ENCODE measurements at places on chromosomes 3 and 15. TPM values are rescaled to one million over a fixed set of nuclear protein-coding genes. Genes with fewer than 3 reads are reported as not detected.

Gene USP19
- polyA plus RNA-seq = 23.3 TPM

Gene CCR5
- not detected for polyA plus RNA-seq

Gene ITIH4
- 1.1 TPM for polyA plus RNA-seq

Gene DUOXA1
- not detected for polyA plus RNA-seq

Gene GOLGA8O
- 0.19 TPM for polyA plus RNA-seq

Gene TMEM202
- polyA plus RNA-seq = not detected

Gene CTNNB1
- 414 TPM for polyA plus RNA-seq

Gene RAB6B
- polyA plus RNA-seq = 1.5 TPM

Gene TMEM44
- polyA plus RNA-seq = 10.8 TPM

Gene GREM1
- 489 TPM for polyA plus RNA-seq

Gene SPESP1
- polyA plus RNA-seq = 6.4 TPM

Gene GOLGA6A
- polyA plus RNA-seq = not detected

Gene SLC38A3
- not detected for polyA plus RNA-seq

Gene ACAP2
- 33.7 TPM for polyA plus RNA-seq

Gene PDZRN3
- 10.7 TPM for polyA plus RNA-seq

Gene CA12
- polyA plus RNA-seq = 42.3 TPM

GRCh38 chr3:29026286-29026685 is 254.6 kb upstream of the RBMS3 start:
- no peak for DNase-seq

- peak; percentile 100 for DNase-seq
These were observed 476.7 kb upstream of the CBLB start for GRCh38 chr3:106345353-106346027.

DNA sequence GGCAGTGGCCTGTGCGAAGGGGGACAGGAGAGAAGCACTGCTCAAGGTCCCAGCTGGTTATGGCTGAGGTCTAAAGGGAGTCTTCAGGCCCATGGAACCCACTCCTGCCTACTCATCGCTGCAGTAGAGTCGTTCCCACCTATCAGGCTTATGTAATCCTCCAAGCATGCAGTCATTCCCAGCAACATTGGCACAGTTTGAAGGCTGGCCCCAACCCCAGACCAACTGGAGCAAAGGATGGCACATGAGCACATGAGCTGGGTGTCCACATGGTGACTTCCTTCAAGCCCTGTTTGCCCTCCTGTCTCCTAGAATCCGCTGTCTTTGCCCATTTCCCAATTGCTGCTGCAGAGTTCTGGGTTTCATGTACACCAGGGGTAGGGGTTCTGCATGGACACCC is 60.5 kb upstream of the FGD5 start:
- no peak for DNase-seq

- DNase-seq = peak; percentile 90
These were observed at the start of gene NBEAL2 for GRCh38 chr3:46978985-46979944. TSS of gene NBEAL2 (plus strand) at chr3:46979666. CDS start at chr3:46979862, 196 bp downstream.

DNA sequence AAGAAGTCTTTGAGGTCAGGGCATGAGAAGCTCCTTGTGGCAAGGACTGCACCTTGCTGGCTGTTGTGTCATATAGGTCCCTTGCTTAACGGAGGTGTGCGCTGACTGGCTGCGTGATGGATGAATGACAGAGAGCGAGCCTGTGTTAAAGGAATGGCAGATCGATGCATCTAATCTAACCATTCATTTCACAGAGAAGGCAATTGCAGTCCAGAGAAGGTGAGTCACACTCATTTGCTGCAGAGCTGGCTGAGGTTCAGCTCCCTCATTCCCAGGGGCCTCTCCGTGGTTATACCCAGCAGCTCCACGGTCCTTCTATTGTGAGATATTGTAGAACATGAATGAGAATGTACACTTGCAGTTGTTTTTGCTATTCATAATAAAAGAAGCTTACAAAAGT is 289.3 kb downstream of the EPHB1 start:
- no peak for DNase-seq

DNA sequence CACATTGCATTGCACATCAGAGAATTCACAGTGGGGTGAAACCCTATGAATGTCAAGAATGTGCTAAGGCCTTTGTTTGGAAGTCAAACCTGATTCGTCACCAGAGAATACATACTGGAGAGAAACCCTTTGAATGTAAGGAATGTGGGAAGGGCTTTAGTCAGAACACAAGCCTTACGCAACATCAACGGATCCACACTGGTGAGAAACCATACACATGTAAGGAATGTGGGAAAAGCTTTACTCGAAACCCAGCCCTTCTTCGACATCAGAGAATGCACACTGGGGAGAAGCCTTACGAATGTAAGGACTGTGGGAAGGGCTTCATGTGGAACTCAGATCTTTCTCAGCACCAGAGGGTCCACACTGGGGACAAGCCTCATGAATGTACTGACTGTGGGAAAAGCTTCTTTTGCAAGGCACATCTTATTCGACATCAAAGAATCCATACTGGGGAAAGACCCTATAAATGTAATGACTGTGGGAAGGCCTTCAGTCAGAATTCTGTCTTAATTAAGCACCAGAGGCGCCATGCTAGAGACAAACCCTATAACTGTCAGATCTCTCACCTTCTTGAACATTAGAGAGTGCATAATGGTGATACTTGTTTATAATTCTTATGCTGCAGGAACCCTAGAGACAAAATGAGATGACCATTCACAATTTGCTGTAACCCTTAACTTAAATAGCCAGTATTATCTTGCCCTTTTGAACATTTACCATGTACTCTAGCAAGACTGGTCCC is 9.0 kb downstream of the ZNF662 start:
- no peak for DNase-seq

GRCh38 chr3:72615776-72616175 is 232.5 kb downstream of the SHQ1 start:
- DNase-seq = no peak

DNA sequence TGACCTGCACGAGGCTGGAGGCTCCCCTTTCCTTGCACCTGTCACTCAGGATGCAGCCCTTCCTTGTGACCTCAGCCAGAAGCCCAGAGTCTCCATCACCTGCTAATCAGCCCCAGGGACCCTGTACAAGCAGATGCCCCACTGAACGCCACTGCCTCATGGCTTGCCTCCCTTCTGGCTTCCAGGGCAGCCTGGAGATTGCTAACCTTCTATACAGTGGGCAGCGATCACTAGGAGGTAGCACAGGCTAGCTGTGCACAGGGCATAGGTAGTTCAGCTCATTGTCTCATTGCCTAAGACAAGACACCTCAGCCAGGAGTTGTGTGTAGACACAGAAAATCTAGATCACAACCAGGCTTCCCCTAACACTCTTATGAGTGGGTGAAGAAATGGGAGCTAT is 49.3 kb downstream of the SSUH2 start:
- DNase-seq = no peak

GRCh38 chr3:192514081-192514753 is 213.1 kb downstream of the FGF12 start:
- peak; percentile 38 for DNase-seq

- peak; percentile 53 for DNase-seq
These were observed 45.3 kb downstream of the OSTN start for GRCh38 chr3:191244242-191244867.

- DNase-seq = peak; percentile 45
These were observed 55.6 kb upstream of the CGNL1 start for GRCh38 chr15:57320631-57321220.

DNA sequence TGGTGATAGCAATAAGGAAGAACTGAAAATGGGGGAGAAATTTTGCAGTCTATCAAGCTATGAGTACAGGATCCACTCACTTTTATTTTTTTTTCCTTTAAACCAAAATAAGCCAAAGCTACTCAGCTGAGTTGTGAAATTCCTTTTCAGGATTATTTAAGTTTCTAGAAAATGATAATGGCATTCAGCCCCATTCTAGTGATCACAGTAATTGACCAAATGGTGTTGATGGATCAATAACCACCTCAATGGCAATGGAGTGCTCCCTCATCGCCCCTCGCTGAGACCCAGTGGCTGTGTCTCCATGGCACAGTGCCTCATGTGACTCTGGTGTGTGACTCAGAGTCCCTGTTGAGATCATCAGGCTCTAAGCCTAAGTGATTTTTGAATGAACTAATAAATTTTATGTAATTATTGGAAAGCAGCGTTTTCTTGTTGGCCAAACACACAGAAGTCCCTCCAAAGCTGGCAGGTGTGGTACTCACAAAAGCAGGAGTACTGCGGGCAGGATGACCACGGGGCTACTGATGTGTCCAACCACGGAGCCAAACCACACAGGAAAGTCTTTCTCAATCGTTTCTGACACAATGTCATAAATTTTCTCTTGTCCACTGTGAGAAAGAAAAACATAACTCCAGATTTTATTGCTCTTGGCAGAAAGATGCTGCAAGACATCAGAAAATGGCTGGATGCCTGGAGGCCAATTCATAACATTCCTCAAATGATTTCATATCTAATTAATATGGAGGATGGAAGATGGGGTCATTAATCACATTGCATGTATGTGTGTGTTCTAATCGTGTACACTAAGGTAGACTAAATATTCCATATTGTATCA is 14.4 kb upstream of the STARD5 start:
- DNase-seq = peak; percentile 96

- no peak for DNase-seq
These were observed 1.1 kb downstream of the CLCN2 start for GRCh38 chr3:184360070-184360928.

DNA sequence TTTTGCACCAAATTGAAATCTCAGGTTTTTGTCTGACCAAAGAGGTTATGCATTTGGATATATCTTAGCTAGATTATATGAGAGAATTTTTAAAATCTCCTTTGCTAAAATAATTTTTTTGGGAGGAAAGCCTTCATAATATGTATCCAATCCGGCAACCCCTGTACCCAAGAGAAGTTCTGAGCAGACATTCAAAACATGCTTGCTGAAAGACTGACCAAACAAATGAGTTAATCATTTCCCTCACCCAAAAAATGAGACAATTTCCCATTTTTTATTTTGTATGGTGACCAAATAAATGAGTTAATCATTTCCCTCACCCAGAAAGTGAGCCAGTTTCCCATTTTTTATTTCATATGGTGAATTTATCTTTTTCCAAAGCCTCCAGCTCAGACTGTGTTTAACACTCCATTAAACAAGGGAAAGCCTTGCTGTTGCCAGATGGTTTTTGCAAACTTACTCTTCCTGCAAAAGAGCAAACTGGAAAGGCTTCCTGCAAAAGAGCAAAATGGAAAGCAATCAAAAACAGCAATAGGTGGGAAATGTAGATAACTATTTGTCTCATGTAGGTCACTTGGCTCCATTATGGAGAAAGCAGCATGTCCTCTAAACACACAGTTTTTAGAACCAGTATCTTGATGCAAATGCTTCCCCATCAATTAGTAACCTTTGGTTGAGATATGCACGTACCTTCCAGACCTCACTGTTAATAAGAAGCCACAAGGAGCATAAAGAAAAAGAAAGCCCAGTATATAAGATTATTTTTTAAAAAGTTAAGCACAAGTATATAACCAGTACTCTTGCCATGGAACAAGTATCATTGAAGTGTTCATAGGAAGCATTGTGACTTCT is 78.4 kb upstream of the OSTN start:
- DNase-seq = no peak

GRCh38 chr3:180332608-180333007 is 269.4 kb upstream of the TTC14 start:
- DNase-seq = no peak

GRCh38 chr15:78131295-78132061 is at the start of gene CIB2:
TSS of gene CIB2 (minus strand) at chr15:78131445. CDS start at chr15:78131215, 230 bp downstream.
- DNase-seq = peak; percentile 63

DNA sequence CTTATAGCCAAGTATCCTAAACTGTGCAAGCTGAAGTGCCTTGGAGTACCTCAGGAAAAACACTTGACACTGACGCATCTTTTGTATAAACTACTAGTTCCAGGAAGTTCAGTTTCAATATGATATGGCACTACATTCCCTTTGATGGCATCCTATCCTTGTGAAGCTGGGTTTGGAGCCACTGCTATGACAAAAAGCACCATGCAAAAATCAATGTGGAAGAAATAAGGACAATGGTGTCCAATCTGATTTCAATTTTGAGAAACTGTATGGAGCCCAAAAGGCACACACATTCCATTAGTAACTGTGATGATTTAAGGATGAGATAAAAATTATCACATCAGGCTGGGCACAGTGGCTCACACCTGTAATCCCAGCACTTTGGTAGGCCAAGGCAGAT is 5.6 kb downstream of the RPS27L start:
- DNase-seq = no peak

DNA sequence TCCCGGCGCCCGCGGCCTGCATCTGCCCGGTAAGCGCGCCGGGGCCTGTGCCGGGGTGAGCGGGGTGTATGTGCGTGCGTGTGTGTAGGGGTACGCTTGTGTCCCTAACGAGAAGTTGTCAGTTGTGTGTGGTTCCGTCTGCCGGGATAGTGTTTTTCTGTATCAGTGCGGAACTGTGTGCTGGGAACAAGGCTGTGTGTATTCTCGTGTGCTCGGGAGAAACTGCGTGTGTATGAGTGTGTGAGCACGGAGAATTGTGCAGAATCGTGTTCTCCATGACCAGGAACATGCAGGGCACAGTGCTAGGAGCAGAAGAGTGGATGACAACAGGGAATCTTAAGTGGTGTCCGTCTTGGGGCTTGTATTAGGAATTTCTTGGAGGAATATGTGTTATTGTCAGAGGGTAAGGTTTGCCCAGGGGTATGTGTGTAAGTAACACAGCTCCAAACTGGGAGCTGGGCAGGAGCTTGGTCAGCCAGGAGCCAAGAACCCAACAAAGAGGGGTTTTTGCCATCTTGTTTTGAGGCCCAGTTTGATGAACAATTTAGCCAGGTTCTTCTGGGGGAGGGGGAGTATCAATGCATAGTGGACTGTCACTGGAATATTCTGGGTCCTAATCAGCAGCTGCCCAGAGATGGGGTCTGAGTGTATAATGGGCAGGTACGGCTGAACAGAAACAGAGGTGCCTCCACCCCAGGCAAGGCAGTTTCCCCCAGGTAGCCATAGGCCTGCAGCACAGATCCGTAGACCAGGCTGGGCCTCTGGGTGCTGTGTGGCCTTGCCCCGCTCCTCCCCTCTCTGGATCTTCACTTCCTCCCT is 2.1 kb downstream of the ISL2 start:
- no peak for DNase-seq

- DNase-seq = no peak
These were observed 2.5 kb downstream of the MAP3K13 start for GRCh38 chr3:185365291-185366073.
